ENCODE measurements at places on chromosomes 2 and 18.

- DNase-seq: no peak
Measured at GRCh38 chr2:226773291-226773690, 26.3 kb downstream of the IRS1 start.

DNA sequence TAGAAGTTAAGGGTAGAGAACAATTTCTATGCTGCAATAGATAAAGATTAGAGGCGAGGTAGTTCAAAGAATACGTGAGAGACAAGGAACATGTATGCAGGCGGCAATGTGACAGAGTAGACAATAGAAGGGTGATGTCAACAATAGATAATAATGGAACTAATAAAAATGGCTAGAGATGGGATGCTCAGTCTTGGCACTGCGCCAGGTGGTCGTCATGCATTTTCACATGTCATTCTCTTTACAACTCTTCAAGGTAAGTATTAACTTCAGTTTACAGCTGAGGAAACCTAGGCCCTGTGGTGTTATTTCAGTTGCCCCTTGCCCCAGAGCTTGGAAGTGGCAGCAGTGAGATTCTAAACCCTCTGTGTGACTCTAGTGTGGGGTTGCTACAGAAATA lies 890.7 kb upstream of the CELF4 start:
- no peak for DNase-seq

DNA sequence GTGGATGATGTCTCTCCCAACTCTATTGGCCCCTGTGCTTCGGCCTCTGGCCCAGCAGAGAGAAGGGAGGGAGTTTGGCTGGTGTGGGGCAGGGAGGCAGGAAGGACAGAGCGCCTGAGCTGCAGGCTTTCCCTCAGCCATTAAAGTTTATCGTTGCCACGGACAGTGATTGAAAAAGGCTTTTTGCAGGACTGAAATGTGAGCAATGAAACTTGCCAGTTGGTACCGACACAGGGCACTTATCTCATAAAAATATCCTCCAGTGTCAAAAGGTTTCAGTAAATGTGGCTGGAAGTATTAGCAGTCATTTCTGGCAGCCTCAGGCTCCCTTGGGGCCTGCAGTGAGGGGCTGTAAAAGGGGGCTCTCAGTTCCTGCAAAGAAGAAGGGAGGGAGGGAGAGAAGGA lies 169.2 kb downstream of the GLI2 start:
- DNase-seq: no peak

DNA sequence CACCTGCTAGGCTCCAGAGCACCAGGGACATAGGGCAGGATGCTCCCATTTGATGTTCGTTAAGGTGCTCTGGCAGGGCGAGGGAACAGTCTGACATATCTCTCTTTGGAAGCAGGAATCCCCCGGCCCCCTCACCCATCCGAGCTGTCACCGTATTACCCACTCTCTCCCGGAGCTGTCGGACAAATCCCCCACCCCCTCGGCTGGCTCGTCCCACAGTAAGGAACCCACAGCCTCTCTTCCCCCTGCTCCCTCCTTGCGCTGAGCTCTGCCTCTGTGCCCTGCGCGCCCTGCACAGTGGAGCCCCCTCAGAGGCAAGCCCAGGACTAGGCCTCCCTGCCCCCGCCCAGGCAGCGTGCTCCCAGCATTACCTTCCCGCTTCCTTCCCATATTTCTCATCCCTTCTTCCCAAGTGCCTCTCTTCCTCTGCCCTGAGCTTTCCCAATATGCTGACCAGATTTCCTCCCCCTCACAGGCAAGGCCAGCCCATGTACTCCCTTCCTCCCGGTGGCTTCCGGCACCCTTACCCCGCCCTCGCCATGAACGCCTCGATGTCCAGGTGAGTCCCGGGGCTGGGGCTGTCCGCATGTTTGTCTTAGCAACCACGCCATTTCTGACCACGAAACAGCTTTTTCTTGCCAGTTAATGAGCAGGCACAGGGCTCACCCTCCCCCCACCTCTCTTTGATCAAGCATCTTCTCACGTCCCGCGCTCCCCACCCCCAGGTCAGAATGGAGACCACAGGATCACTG lies 23.8 kb downstream of the TGOLN2 start:
- no peak for DNase-seq

- DNase-seq: no peak
Measured at GRCh38 chr2:58700591-58700990, 459.5 kb upstream of the FANCL start.

- no peak for DNase-seq
Measured at GRCh38 chr2:219461047-219461514, 26.4 kb downstream of the SPEG start.

DNA sequence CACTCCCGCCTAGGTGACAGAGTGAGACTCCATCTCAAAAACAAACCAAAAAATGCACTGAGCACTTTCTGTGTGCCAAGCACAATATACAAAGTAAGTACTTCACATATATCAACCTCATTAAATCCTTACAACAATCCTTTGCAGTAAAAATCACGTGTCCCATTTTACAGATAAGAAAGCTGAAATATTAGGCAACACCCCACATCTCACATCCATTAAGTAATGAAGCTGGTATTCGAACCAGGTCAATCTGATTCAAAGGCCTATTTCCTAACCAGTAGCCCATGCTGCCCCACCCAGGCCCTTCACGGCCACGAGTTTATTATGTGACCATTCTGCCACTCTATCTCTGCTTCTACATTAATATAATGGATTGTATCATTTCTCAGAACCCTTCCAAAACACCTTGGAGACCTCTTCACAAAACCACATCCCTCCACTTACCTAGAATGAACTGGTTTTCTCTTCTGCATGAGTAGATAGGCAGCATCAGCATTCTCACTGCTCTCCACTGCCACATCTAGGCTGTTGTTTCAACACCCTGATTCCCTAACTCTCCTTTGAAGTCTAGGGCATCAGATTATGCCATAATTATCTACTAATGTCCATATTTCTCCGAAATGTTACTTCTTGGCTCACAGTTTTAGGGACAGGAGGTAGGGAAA lies 3.1 kb upstream of the EXOC6B start:
- DNase-seq: no peak

DNA sequence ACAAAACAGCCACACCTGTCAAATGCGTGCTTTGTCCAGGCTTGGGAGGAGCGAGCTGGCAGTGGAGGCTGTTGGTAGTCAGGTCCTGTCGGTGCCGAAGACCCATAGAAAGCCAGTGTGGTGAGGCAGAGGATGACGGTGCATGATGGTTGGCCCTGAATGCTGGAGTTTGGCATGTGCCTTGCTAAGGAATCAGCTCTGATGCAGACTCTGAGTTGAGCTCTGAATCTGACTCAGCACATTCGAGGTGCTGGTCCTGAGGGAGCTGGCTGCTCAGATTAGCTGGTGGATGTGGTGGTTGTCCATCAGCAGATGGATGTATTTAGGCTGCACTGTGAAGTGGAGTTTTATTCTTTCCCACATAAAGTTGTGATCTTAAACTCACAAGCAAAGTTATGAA lies 111.3 kb downstream of the ARHGEF4 start:
- no peak for DNase-seq

DNA sequence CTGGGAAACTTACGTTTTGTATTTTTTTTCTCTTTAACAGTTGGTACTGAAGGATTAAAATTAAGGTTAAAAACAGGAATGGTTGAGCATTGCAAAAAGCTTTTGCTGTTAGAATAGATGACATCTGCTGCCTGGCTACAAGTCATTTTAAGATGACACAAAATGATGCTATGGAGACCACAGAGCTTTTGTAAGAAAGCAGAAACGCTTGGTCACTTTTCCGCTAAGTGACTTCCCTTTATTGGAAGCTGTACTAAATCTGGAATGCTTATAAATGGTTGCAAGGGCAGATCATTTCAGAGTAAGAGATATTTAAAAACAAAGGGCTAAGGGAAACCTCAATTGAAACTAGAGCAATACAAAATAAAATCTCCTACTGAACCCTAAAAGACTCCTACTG lies 544.0 kb downstream of the STK39 start:
- no peak for DNase-seq

- DNase-seq: no peak
Measured at GRCh38 chr2:3399381-3399780, 19.9 kb downstream of the TRAPPC12 start.

DNA sequence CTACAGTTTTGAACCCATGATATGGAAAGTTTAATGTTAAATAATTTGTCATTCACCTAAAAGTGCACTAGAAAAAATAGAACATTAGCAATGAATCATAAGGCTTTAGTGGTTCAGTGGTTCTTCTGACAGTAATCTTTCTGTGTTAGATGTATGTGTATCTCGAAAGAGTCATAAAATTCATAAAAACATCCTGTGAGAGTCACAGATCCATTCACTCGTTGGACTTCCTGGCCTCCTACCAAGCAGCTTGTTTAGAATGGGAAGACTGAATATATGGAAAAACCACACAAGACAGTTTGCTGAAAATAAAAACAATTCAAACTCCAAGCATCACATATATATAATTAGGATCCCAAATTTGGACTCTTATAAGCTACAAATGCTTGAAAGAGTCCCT lies 34.8 kb downstream of the ADNP2 start:
- no peak for DNase-seq

DNA sequence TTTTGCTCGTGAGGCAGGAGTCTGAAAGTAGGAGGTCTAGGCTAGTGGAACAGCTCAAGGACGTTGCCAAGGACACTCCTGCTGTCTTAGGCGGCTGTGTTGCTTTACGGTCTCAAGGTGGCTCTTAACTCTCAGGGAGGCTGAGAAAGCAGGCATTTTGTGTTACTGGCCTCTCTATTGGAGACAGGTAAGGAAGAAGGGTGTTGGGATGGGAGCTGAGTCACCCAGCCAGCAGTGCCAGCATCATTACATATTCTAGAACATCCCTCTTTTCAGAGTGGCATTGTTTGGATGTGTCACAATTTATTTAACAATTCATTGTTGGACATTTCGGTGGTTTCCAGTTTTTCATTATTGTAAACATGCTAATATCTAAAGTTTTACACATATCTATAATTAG lies 30.8 kb upstream of the TMEM214 start:
- no peak for DNase-seq

- no peak for DNase-seq
Measured at GRCh38 chr2:172698041-172698863, 37.4 kb upstream of the RAPGEF4 start.

DNA sequence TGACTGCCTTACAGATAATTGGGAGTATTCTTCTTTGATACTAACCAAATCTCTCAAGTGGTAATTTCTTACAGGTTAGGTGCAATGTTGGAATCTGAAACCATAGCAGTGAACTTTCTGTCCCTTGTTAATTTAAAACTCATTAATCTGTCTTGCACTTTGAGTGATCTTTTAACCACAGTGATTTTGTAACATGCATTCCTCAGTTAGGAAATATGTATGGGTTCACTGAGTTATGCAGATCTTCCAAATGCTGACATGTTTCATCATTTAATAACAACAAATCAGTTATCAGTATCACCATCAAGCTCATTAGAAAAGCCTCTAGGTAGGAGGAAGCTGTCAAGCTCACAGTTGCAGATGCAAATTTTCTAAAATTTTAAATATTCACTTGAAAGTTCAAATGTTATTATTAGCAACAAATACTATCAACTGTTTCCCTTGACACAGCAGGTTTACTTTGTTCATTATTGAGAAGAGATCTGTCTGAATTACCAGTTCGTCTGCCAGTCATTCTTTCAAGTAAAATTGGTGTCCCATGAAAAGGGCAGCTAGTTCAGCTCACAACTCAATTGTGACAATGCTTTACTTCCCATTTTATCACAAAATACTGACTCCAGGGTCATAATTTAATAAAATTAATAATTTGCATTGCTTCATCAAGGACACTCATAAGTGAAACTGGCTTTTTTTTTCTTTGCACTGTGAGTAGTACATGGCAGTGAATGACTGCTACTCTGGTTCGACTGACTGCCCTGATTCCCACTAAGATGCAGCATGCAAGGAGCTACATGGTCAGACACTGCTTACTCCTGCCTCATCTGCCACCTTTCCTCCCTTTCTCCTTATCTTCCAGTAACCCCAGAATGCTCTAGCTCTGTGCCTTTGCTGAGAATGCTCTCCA lies 31.6 kb downstream of the SUCLG1 start:
- DNase-seq: no peak

- no peak for DNase-seq
Measured at GRCh38 chr18:12907258-12907925, 23.4 kb upstream of the PTPN2 start.

DNA sequence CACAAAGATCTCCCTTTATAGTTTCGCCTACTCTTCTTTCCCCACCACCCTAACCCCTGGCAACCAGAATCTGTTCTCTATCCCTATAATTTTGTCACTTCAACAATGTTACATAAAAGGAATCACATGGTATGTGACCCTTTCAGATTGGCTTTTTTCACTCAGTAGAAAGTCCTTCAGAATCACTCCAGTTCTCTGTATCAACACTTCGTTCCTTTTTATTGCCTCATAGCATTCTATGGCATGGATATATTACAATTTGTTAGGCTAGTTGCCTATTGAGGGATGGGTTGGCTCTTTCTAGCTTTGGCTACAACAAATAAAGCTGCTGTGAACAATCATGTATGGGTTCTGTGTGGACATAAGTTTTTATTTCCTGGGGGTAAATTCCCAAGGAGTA lies 163.1 kb downstream of the RPIA start:
- DNase-seq: no peak

- no peak for DNase-seq
Measured at GRCh38 chr2:238968616-238969384, 120.9 kb downstream of the TWIST2 start.

DNA sequence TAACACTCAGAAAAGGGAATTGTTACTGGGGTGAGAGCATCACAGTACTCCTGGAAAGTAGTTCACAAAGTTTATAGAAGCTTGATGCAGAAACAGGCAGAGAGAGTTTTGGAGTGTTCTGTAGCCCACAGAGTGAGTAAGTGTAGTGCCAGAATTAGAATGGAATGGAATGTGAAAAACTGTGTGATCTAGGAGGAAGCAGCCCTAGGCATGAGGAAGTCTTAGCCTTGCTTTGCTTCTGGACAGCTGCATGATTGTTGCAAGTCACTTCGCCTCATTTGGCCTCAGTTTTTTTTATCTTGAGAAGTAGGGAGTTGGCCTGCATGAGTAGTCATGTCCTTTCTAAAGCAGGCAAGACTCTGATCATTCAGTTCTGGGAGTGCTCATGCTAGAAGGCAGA lies 10.9 kb downstream of the SERPINB12 start:
- no peak for DNase-seq

- DNase-seq: no peak
Measured at GRCh38 chr2:164910101-164910899, 45.0 kb downstream of the SLC38A11 start.

- DNase-seq: no peak
Measured at GRCh38 chr2:240359695-240360094, 75.8 kb upstream of the GPC1 start.
